ENCODE measurements at places on chromosomes 13 and 19.

DNA sequence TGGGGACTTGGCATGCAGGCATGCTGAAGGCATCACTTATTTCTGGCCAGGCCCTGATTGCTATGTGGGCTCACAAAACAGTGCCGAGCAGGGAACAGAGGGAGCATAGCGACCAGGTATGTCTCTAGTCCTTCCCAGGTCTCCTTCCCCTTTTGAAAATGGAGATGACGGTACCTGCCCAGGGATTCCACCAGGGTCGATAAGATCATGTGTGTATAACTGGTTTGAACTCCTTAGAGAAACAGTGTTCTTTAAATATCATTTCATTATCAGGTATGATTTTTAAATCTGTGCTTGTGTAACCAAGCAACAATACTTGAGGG lies 280.6 kb downstream of the FOXO1 start:
- no peak for DNase-seq

GRCh38 chr13:114130837-114131582 lies 1.4 kb downstream of the RASA3 start:
- DNase-seq, result peak; percentile 81

DNA sequence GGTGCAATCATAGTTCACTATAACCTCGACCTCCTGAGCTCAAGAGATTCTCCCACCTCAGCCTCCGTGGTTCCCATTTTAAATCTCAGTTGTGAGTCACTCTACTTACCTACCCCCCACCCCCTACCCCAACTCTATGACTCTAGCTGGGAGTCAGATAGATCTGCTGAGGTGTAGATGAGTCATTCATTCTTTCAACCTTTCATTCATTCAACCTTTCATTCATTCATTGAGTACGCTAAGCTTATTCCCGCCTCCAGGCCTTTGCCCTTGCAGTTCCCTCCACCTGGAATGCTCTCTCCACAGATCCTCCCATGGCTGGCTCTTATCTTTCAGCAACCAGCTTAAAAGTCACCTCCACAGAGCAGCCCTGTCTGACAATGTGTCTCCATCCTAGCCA lies 1.1 kb upstream of the MAST1 start:
- DNase-seq, result no peak

DNA sequence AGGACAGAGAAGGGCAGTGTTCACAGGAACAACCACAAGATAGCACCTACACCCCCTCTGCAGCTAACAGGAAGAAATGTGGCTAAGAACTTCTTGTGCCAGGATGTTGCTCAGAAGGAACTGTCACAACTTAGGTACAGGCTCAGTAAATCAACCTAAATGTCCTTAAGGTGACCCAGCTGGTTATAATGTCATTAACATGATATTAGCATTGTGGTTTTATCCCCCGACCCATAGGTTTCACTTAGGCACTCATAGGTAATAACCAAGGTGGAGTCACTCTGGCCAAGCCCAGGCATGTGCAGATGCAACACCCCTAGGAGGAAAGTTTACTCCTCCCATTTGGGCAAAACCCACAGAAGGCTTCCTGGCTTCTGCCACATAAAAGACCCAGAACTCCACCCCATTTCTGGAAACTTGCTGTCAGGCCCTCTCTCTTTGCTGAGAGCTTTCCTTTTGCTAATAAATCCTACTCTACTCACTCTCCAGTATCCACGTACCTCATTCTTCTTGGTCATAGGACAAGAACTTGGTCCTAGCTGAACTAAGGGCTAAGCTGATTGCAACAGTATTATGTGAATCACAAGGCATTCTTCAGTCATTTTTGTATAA lies 951.3 kb downstream of the SLITRK5 start:
- DNase-seq, result peak; percentile 61

DNA sequence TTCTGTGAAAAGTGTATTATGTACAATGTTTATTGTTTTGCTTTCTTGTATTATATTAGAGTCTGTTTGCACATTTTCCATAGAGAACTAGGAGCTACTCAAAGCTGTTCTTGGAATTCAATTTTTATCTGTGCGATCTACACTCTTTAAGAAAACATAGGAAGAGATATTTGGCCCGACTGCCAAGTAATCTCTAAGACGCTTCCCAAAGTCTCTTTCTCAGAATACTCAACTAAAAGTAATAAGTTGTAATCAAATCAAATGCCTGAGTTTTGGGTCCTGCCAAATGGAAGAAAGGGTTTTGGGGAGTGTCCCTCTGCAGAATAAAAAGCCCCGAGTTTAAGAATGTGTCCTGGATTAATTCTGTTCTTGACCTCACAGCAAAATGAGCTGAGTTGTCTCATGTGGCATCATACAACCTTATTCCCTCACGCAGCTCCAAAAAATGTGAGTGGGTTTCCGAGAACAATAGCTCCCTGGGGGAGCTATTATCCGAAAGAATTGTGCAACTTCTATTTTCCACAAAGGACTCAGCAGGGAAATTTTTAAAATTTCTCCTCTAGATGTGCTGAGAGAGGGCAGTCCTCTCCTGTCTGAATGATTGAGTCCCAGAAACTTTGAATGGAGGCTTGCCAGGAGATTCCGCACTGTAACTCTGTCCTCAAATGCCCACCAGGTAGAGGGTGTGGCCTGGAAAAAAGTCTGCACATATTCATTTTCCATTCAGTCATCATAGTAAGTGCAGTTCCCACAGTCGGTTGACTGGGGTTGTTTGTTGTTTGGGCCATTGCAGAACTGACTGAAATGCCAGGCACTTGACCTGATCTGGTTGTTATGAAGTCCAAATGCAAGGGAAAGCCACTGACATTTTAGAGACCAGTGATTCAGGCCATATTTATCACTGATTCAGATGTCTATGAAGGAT lies 280.0 kb upstream of the SOX21 start:
- DNase-seq, result no peak

DNA sequence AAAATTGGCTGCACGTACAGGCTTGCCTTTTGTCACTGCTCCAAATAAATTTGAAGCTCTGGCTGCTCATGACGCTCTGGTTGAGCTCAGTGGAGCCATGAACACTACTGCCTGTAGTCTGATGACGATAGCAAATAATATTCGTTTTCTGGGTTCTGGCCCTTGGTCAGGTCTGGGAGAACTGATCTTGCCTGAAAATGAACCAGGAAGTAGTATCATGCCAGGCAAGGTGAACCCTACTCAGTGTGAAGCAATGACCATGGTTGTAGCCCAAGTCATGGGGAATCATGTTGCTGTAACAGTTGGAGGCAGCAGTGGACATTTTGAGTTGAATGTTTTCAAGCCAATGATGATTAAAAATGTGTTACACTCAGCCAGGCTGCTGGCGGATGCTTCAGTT lies 16.1 kb upstream of the AKAP11 start:
- DNase-seq, result no peak

DNA sequence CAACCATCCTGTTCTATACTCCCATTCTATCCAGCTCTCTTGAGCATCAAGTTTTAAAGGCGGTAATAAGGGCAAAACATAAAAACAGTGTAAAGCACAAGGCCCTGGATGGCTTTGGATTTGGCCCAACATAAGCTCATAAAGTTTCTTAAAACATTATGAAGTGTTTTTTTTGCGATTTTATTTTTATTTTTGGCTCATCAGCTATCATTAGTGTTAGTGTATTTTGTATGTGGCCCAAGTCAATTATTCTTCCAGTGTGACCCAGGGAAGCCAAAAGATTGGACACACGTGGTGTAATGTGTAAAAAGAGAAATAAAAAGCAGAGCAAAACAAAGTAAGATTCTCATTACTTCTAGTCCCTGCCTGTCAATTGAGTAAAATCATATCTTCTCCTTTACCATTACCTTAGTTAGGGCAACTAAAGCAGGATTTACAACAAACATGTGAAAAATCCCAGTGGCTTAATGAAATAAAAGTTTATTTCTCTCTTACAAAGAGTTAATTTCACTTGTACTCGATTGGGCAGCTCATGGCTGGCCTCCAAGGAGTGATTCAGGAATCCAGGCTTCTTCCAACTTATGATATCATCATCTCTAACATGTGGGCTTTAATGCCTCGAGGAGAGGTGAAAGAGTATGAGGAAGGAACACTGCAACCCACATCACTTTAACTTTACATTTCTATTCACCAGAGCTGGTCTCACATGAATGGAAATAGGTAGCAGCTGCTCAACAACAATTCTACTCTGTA lies 725.2 kb upstream of the SLITRK1 start:
- no peak for DNase-seq

DNA sequence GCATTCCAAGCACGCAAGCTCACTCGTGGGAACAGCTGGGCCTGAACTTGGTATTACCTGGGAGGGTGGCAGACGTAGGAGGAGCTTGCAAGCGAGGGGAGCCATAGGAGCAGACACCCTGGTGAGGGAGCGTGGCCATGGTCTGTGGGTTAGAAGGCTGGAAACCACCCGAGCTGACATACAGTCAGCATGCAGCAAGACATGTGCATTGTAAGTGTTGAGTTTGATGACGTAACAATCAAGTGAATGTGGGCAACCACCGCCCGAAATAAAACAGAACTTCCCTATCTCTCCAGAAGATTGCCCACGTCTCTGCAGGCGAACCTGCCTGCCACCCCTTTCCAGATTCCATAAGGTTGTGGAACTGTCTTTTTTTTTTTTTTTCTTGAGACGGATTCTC lies 26.8 kb downstream of the UBXN6 start:
- no peak for DNase-seq

- DNase-seq, result no peak
Observed at GRCh38 chr19:46069806-46070341, 29.1 kb upstream of the IGFL4 start.

DNA sequence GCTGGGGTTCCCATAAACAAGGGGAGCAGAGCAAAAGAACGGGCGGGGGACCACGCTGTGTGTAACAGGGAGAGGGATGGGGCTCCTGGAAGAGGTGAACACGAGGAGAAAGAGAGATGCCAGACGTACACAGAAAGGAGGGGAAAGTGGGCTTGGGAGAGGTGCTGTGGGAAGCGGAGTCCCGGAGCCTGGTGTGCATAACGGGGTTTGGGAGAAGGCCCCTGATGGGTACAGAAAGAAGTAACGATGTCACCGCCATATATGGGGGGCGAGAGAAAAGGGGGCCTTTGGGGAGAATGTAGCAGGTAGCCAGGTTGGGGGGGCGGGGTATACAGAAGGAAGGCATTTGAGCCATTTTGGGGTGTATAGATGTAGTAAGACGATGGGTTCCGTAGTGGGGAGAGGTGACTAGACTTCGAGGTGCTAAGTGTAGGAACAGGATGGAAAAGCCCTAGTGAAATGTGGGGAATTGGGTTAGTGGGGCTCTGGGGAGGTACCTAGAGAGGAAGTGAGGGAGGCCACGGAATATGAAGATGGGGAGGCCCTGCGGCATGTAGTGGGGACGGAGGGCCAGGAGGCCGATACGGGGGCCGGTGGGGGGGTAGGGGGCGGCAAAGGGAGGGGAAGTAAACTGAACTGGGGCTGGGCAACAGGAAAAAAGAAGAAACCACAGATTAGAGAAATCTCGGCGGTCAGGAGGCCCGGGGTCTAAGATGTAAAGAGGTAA lies 787 bp downstream of the ZNF580 start:
- DNase-seq, result peak; percentile 37

DNA sequence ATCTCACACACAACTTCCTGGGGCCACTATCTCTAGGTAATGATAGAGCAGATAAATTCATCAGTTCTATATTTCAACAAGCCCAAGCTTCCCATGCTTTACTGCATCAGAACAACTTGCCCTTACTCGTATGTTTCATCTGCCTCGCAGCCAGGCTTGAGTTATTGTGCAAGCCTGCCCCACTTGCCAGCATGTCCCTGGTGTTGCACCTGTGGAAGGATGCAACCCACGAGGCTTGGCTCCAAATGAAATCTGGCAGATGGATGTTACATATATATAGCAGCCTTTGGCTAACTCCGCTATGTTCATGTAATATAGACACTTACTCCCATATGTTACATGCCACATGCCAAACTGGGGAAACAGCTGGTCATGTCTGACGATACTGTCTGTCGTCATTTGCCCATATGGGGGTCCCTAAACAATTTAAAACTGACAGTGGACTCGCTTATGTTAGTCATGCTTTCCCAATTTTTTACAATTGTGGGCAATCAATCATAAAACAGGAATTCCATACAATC lies 6.2 kb downstream of the ERVK3-1 start:
- DNase-seq, result no peak

DNA sequence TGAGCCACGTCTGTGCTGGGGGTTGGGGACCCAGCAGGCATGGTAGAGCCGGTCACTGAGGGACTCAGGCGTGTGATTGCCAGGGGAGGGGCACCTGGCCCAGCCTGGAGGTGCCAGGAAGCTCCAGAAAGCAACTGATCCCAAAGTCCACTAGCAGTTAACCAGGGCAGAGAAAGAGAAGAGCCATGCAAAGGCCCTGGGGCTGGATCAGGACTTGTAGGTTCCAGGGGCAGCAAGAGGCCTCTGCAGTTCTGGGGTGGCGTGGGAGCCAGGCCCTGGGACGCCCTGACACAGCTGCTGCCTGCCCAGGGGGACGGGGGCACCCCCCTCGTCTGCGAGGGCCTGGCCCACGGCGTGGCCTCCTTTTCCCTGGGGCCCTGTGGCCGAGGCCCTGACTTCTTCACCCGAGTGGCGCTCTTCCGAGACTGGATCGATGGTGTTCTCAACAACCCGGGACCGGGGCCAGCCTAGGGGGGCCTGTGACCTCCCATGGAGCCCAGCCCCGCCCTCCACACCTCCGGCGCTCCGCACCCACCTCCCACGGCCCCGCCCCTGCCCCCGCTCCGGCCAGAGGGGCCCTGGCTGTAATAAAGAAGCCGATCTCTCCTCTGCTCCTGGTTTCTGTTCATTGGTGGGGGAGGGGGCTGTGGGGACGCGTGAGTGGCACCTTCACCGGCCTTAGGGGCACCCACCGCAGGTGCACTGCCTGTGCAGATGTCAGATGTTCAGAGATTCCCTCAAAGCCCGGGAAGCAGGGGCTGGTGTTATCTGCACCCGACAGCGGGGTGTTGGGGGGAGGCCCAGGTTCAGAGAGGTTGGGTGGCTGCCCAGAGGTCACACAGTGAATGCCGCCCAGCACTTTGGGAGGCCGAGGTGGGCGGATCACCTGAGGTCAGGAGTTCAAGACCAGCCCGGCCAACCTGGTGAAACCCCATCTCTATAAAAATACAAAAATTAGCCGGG lies 4.1 kb downstream of the AZU1 start:
- no peak for DNase-seq

GRCh38 chr13:33110713-33111413 lies 94.6 kb downstream of the KL start:
- DNase-seq, result peak; percentile 13

GRCh38 chr13:71886880-71887279 lies 19.9 kb upstream of the DACH1 start:
- no peak for DNase-seq

GRCh38 chr19:29812080-29812880 lies 489 bp downstream of the CCNE1 start:
- DNase-seq, result no peak

DNA sequence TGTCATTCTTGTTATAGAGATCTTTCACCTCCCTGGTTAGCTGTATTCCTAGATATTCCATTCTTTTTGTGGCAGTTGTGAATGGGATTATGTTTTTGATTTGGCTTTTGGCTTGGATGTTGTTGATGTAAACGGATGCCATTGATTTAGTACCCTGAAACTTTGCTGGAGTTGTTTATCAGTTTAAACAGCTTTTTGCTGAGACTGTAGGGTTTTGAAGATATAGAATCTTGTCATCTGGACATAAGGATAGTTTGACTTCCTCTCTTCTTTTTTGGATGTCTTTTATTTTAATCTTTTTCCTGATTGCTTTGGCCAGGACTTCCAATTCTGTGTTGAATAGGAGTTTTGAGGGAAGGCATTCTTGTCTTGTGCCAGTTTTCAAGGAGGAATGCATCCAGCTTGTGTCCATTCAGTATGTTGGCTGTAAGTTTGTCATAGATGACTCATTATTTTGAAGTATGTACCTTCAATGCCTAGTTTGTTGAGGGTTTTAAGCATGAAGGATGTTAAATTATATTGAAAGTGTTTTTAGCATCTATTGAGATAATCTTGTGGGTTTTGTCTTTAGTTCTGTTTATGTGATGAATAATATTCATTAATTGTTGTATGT lies 16.8 kb downstream of the ZNF431 start:
- no peak for DNase-seq

- no peak for DNase-seq
Observed at GRCh38 chr19:2115911-2116426, 19.3 kb downstream of the IZUMO4 start.

All from CD4-positive, alpha-beta memory T cell (primary cell).